CD4-positive, alpha-beta T cell treated with Interleukin-12 subunit alpha and Interleukin-12 subunit beta, for 1 hour (primary cell): ENCODE measurements at places on chromosomes 4 and X.

- no peak for DNase-seq
Measured at GRCh38 chr4:154569028-154569427, 6.2 kb downstream of the FGB start.

GRCh38 chrX:6505960-6506359, 29.0 kb downstream of the VCX3A start:
- DNase-seq = no peak

- no peak for DNase-seq
Measured at GRCh38 chr4:153248641-153249198, 44.5 kb downstream of the TRIM2 start.

DNA sequence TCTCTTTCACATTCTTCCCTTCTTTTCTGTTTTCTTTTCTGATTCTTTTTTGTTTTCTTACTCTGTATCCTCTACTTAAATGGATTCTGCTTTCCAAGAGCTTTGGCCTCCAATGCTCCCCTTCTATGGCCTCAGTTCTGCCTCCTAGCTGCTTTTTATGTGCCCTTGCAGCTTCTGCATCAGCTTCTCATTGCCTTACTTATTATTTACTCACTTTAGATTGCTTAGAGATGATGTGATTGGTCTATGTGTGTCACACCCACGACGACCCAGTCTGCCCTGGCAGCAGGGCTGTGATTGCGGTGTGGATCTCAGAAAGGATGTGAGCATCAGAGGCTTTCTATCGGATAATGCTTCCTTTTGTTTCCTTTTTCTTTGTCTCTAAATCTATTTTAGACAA, 71.8 kb upstream of the SMARCA5 start:
- no peak for DNase-seq

- DNase-seq = no peak
Measured at GRCh38 chr4:8097721-8098345, 60.8 kb downstream of the ABLIM2 start.

- DNase-seq = no peak
Measured at GRCh38 chrX:21749924-21750323, 8.0 kb downstream of the SMPX start.
